ENCODE measurements at places on chromosomes 4 and X. TPM values are rescaled to one million over a fixed set of nuclear protein-coding genes. Genes with fewer than 3 reads are reported as not detected.

BEND2 gene
- not detected for total RNA-seq

NHS gene
- 5.9 TPM for total RNA-seq

PROM1 gene
- total RNA-seq = not detected

DNA sequence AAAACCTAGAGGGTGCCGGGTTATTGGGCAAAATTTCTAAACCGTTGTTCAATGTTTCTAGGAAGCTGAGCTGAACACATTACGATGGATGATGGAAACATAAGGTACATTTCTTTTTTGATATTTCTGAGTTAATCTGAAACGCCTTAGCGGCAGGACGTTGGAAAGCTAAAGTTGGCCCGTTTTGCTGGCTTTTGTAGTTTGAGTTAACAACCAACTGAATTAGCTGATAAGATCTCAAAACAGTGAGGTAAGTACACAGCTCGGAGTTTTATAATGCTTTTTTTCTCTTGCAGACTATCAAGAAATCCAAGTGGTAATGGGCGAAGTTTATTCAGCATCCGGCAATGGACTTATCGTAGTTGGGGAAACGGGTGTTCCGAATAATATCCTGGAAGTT lies 73.5 kb downstream of the PRSS12 start:
- no peak for DNase-seq

DNA sequence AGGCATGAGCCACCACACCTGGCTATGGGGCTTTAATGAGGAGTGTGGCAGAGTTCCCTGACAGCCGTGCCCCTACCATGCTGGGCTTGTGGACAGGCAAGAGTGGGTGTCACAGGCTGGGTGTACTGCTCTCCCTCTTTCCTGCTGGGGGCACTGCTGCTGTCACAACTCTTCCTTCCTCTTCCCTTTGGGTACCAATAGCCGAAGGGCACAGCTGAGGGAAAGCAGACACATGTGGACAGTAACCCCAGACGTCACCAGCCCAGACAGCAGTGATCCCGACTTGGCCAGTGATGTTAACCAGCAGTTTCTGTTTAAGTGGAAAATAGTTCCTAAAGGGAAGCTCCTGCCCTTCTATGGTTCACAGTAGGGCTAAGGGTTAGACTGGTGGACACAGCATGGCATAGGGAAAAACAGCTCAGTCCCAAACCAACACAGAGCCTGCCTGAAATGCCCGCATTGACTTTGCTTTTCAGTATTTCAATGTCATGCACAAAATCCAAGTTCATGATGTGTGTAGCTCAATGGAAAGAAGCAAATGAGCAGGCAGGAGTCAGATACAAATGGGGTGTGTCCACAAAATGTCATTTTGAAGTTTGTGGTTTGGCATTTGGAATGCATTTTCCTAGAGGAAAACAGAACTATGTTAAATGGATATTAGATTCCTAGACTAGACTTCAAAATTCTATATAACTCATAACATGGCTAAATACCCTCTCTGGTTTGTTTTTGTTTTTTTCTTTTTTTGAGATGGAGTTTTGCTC lies 24.9 kb upstream of the DDX3X start:
- no peak for DNase-seq
